Choroid plexus epithelial cell (primary cell): ENCODE measurements at places on chromosomes 1 and 21.

DNA sequence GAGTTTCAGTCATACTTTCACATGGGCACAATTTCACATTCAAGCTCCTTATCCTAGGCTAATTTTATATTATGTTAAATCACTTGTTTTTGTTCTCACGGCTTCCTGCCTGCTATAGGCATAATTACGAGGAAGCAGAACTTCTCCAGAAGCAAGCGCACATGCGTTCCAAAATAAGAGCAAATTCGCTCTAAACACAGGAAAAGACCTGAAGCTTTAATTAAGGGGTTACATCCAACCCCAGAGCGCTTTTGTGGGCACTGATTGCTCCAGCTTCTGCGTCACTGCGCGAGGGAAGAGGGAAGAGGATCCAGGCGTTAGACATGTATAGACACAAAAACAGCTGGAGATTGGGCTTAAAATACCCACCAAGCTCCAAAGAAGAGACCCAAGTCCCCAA, at the start of gene CORT:
Gene CORT, plus strand, starts transcription at position 281 of the 400 bp plus-strand sequence. CDS start 193 bp downstream, outside the sequence.
- no peak for DNase-seq

GRCh38 chr21:38905328-38905727, 99.6 kb downstream of the ETS2 start:
- no peak for DNase-seq

DNA sequence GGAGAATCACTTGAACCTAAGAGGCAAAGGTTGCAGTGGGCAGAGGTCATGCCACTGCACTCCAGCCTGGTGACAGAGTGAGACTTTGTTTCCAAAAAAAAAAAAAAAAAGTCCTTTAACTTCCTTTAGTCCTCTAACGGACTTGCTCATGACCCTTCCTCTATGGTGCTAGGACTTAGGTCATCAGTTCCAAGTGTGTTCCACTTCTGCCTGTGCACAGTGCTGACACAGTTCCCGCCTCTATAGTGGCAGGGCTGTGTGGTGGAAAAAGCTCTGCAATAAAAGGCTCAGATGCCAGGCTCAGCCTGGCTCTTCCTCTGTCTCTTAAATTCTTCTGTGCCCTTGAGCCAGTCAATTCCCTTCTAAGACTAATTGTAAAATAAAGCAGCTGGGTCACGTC, 22.0 kb downstream of the CC2D1B start:
- DNase-seq, result no peak

- DNase-seq, result no peak
These were observed 22.7 kb downstream of the ZBTB8OS start for GRCh38 chr1:32627596-32628162.

- no peak for DNase-seq
These were observed 348.6 kb downstream of the USP25 start for GRCh38 chr21:16078382-16078781.

DNA sequence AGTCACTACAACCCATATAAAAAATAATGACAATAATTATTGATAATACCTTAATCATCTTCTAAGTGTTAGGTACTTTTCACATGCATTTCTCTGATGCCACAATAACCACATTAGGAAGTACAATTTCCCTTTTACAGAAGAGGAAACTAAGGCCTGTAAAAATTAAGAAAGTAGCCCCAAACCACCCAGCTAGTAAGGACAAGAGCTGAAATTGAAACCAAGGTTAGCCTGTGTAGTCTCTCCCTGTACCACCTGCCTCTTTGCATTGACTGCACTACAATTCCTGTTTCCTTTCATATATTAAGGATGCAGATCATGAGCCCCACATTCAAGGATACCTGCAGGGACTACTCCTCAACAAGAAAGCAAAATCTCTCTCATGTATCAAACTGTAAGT, 288.8 kb downstream of the GPATCH2 start:
- no peak for DNase-seq

DNA sequence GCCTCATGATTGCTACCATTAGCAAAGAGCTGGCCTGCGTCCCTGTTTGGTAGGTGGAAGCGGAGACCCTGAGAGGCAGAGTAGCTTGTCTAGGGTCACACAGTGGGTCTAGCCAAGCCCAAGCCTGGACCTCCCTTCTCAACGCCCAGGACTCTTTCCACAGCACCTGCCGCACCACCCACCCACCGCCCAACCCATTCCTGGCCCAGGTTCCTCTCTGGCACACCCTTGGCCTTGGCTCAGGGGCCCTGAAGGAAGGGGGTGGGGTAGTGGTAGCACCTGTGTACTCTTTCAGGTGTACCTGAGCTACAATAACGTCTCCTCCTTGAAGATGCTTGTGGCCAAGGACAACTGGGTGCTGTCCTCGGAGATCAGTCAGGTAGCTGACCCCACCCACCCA, 19.3 kb downstream of the FAM151A start:
- DNase-seq, result no peak

GRCh38 chr1:74464037-74464436, 48.4 kb downstream of the LRRC53 start:
- DNase-seq, result no peak

- DNase-seq, result no peak
These were observed 348.7 kb downstream of the SETD4 start for GRCh38 chr21:35711661-35712060.

GRCh38 chr1:54302951-54303843, 103.0 kb downstream of the SSBP3 start:
- peak; percentile 36 for DNase-seq

DNA sequence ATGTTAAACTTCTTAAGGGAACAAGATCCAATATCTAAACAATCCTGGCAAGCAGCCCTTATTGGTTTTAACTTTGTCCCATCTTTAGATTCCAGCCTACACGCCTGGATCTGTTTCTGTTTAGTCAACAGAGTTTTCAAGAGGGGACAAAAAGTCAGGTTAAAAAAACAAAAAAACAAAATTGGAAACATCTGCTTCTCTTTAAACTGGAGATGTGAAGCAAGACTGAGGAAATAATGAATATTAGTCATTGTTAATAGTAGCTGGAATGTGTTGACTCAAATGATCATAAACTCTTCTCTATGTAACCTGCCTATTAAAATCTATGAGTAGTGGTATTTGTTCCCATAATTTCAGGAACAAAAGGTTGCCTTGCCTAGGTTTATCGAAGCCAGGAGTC, 55.0 kb downstream of the NID1 start:
- peak; percentile 96 for DNase-seq

GRCh38 chr1:180387413-180387812, 115.0 kb downstream of the ACBD6 start:
- no peak for DNase-seq
